ENCODE measurements at places on chromosomes 1 and 21.

DNA sequence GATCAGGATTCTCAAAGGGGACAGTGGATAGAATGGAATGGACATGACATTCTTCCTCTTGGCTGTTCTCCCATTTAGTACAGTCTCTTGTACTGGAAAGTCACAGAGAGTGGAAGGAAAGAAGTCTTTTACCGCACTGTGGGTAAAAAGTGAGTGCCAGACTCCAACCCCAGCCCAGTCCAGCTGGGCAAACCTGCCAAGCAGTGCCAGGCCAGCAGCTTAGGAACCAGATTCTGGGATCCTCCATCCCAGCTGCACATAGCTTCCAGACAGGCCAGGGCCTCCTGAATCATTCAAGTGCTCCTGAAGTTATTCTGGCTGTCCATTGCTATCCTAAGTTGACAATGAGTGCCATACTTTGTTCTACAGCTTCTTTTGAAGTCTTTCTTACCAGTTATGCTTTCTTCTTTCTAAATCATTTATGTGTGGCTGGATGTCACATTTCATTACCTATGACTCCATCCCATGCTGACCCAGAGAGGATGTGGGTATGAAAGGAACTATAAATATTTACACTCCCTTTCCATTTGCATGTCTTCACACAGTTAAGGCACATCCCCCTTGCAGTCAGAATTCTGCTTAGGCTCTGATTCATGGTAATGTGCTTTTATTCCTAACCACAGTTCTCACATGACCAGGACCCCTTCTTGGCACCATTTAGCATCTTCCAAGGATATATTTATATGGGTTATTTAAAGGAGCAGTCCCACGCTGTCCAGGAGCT is 88.9 kb downstream of the AK5 start:
- peak; percentile 3 for DNase-seq

- DNase-seq = no peak
These were observed 65.0 kb downstream of the ABL2 start for GRCh38 chr1:179164494-179164893.

- no peak for DNase-seq
These were observed 73.9 kb downstream of the SNRPE start for GRCh38 chr1:203935321-203935720.

DNA sequence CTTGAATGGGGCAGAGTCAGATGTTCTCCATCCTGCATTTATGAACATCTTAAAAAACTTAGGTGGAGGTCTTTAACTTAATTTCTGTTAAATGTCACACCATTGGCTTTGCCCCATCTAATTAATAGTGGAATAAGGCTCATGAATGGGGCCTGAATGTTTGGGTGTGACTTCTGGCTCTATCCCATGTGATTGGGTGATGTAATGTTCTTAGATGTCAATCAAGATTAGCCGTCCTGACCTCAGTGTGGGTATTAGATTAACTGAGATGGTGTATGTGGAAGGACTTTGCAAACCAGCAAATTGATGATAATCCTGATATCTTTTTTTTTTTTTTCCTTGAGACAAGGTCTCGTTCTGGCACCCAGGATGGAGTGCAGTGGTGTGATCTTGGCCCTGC is 38.1 kb downstream of the C1orf21 start:
- no peak for DNase-seq

DNA sequence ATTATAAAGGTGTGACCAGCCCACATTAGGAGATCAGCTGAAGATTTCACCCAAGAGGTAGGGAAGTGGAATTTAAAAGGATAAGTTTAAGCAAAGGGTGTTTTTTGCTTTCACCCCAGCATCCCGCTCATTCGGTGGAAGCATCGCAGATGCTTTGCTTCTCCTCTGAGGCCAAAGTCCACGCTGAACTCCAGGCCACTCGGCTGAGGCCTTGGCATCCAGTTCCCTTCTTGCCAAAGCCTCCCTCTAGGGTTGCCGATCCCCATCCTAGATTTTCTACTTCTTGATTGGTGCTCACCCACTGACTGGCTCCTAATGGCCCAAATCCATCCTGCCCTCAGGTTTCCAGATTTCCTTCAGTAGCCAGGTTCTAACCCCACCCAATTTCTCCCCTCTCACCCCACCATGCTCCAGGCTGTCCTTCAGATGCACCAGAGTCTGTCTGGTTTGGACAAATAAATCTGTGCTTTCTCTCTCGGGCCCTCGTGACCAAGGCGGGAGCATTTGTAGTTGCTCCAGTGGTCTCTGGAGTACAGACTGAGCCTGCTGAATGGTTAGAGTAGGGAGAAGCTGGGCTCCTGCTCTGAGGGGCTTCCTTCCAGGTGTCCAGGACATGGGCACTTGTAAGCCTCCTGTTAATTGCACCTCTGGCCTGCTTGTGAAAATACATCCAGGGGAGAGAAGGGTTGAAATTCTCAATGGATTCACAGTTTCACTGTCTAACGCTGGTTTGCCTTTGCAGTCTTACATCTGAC is 193.2 kb downstream of the C1orf94 start:
- no peak for DNase-seq

DNA sequence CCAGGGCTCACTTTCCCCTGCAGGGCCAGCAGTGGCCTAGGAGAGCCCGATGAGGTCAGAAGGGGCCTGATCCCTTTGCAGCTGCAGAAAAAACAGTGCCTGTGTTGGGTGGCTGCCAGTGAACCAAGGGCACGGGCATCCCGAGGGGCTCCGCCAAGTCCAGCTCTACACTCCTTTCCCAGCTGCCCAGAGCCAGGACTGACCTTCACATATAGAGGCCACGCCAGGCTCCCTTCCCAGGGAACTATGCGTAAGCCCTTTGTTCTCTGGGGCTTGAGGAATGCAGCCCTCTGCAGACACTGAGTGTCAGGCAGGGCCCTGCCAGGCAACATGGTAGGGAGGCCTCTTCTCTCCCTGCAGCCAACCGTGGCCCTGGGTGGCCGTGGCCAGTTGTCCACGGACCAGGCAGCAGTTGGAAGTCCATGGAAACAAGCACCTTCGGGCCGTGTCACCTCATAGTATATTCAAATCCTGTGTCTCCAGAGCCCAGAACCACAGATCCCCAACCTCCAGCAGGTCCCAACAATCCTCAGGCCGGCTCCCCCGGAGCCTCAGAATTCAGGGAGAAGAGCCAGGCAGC is 194.0 kb downstream of the NPHP4 start:
- DNase-seq = no peak

GRCh38 chr1:86846164-86846647 is 67.7 kb downstream of the SELENOF start:
- no peak for DNase-seq

DNA sequence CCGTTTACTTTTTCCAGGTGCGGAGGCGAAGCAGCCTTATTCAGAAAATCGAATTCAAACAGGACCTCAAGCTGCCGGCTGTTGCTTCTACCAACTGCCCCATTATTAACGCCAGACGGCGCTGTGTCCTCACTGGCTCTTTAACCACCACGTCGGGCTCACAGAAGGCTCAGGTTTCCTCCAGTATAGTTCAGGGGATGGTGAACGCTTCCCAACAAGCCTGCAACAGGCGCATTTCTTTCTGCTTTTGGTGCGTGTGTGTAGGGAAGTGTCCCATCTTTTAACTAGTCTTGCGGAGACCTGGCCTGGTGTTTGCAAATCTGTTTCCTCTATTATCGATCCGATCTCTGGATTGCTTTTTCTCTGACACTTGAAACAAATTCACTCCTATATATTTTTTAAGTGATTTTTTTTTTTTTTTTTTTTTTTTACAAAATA is 791 bp upstream of the STUM start:
- peak; percentile 63 for DNase-seq

GRCh38 chr1:203268901-203269653 is 36.2 kb upstream of the BTG2 start:
- peak; percentile 78 for DNase-seq

DNA sequence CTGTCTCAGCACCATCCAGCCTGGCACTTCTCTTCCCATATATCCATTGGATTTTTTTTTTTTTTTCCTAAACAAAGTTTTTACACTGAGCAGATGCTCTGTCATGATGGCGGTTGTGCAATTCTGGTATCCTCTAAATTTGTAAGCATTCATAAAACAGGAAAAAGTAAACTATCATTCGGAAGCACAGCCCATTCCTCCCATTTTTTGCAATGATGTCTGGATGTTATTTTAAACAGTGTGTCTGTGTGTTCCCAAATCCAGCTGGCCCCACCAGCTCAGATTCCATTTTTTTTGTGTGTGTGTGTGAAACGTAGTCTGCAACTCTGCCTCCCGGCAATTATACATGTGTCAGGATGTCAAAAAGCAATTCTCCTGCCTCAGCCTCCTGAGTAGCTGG is 33.5 kb downstream of the PDPN start:
- DNase-seq = no peak

- no peak for DNase-seq
These were observed 107.4 kb upstream of the SERBP1 start for GRCh38 chr1:67537667-67538018.

GRCh38 chr1:5941671-5942070 is 50.6 kb downstream of the NPHP4 start:
- no peak for DNase-seq

- DNase-seq = no peak
These were observed 73.2 kb downstream of the GRIK3 start for GRCh38 chr1:36961062-36961615.

DNA sequence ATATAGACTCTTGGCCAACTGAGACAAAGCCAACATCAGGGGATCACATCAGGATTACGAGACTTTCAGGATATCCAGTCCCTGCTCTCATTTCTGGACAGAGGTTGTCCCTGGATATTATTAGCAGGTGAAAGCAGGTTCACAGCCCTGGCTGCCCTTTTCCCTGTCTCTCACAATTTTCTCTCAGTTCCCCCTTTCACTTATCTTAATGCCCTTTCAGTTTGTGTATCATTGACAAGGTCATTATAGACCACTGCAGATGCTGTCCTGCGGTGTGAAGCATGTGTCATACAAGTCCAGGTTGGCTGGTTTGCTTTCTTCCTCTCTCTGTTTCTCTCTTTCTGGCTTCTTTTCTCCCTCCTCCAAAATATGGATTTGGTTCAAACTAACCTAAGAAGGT is 2.1 kb upstream of the KLHDC9 start:
- DNase-seq = no peak

- no peak for DNase-seq
These were observed 520 bp downstream of the CLIC6 start for GRCh38 chr21:34669149-34669879.

DNA sequence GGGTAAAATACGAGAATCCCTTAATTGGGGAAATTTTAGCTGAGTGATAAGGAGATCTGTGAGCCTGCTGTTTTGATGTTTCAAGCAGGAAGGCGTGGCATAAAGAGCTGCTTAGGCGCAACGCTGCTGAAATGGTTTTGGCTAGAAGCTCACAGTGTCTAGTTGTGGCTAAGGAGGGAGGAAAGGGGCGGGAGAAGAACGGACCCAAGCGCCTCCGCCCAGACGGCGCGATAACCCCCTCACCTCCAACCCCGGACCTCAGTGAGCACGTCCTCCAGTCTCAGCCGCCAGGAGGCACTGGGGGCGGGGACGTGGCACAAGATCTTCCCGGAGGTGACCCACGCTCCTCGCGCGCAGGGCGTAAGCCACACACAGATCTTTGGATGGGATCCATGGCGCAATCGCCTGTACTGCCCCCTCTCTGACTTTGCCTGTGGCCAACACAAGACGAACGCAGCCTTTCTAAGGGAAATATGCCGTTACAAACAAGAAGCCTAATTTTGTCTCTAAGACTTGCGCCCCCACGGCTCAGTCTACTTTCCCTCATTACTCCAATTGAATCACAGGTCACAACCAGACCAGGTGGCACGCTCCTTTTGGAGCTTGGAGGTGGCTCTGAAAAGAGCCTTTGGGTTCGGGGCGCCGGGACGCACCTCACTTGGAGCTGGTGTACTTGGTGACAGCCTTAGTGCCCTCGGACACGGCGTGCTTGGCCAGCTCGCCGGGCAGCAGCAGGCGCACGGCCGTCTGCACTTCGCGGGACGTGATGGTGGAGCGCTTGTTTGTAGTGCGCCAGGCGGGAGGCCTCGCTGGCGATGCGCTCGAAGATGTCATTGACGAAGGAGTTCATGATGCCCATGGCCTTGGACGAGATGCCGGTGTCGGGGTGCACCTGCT is 23.4 kb upstream of the RNF187 start:
- DNase-seq = peak; percentile 94

DNA sequence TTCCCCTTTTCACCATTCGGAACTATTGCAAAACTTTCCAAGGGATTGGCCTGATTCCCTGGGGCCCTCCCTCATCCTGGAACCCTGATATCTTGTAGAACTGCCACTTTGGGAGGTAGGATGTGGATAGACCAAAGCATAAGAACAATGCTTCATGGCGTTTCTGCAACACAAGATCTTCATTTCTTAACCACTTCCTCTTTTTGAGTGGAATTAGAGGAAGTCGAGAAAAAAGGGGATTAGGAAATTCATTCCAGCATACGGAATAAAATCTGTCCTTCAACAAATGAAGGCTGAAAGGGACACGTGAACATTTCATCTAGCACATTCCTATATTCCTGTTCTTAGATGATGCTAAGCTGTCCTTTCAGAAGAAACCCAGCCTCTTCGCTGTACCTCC is 149.3 kb downstream of the HUNK start:
- no peak for DNase-seq
